Stimulated activated CD8-positive, alpha-beta memory T cell treated with anti-CD3 and anti-CD28 coated beads, Interleukin-15, amount 100 ng/mL, for 48 hours (primary cell): ENCODE measurements at places on chromosomes 7 and 10.

DNA sequence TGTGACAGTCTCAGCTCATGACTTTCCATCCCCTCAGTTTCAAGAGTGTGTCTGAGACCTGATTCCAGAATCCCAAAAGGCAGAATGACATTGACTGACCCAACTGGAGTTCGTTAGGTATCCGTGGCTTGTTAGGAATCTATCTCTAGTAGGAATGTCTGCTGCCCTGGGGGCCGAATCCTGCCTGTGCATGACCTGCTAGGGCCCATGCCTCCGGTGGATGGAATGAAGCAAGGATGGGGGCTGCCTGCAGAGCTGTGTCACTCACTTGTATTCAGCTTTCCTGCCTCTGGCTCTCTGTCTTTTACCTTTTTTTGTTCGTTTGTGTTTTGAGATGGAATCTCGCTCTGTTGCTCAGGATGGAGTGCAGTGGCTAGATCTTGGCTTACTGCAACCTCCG lies 129.5 kb downstream of the SDK1 start:
- no peak for DNase-seq

DNA sequence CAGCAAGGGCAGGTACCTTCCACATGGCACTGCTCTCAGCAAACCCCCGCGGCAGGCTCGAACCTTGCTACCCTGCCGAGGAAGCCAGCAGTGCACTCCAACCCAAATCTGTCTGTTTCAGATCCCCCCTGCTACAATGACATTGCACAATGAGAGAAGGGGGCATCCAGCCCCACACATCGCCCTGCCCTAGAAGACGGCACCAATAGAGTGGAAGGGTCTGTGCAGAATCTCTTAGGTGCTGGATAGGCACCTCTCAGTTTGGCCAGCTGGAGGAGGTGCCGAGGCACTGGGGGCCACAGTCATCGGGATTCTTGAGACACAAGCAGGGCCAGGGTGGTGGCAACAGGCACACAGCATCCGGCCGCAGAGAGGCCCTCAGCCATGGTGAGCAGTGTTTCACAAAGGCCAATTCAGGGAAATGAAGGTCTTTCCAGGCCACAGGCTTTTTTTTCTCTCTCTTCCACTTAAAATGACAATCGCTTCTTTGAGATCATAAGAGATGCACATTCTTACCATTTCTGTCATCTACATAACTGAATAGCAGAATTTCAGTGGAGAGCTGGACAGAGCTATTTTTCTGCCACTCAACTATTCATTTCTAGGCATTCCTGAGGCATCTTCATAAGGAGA lies 281.3 kb downstream of the TNS3 start:
- DNase-seq, result no peak

GRCh38 chr7:120916121-120916520 lies 34.5 kb upstream of the ING3 start:
- no peak for DNase-seq

GRCh38 chr7:69476416-69476815 lies 121.9 kb upstream of the AUTS2 start:
- DNase-seq, result no peak

DNA sequence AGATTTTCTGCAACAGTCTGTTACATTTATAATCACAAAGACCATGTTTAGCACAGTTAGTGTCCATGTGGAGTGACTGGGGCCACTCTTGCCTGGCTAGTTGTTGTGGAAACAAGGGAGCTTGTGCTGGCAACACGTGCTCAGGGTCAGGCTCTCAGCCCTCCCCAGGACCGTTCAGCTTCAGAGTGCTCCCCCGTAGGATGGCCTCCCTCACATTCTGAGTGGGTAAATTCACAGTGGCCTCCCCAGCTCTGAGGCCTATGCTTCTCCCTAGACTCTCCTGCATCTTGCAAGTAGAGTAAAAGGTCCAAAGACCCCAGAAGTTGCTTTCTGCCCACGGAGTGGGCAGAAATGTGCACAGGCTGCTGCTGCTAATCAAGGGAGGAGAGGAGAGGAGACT lies 122.3 kb downstream of the ADCY1 start:
- DNase-seq, result no peak
